LHCN-M2 (cell line): ENCODE measurements at places on chromosomes 11 and 22.

- no peak for DNase-seq
Measured at GRCh38 chr11:131965504-131965903, 595.1 kb downstream of the NTM start.

- DNase-seq = peak; percentile 97
Measured at GRCh38 chr22:29780748-29781676, 13.8 kb downstream of the UQCR10 start.

- no peak for DNase-seq
Measured at GRCh38 chr22:25482868-25483639, 81.4 kb upstream of the GRK3 start.

GRCh38 chr11:73194034-73194507 is 24.0 kb upstream of the P2RY2 start:
- DNase-seq = no peak

DNA sequence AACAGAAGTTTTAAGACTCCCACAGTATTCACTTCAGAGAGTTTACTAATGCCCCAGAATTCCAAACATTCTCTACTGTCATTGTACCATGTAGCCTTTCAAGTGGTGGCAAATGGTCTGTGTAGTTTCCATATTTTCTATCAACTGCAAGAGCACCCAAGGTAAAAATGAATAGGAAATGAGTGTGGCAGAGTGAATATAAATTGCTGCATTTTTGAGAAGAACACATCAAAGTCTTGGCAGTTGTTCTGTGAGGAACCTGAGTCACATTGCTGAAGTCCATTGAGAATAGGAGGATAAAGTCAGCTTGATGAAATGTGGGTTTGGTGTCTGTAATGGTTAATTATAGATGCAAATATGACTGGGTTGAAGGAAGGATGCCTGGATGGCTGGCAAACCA is 193.6 kb downstream of the AASDHPPT start:
- no peak for DNase-seq

DNA sequence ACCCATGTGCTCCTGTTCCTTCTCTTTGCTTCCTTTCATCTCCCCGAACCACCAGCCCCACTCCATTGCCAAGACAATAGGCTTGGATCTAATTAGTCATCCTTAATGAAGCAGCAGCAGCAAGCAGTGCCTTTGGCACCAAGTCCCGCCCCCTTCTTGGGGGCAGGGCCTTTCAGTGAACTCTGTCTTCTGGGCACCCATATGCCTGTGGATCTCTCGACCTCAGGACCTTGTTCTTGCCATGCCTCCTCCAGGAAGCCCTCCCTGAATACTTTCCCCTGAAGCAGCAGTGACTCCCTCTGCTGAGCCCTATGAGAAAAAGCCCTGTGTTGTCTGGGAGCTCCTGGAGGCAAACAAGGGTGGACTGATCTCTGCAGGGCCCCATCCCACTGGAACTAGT is 32.1 kb downstream of the ARHGEF17 start:
- DNase-seq = no peak

DNA sequence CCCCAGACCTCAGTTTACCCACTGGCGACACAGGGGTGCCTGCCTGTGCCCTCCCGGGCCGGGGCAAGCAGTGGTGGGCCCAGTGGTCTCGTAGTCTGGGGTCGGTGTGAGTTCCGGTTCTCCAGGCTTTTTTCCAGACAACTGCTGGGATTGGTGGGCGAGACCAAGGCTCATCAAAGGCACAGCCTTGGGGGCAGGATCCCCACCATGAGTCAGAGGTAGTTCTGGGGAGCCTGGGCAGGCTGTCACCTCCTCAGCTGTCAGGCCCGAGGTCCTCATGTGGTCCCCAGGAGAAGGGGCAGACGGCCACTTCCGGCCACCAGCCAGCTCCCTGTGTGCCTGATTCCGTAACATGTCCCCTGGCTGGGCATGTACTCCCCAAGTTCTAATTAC is 827 bp upstream of the MUC2 start:
- no peak for DNase-seq

DNA sequence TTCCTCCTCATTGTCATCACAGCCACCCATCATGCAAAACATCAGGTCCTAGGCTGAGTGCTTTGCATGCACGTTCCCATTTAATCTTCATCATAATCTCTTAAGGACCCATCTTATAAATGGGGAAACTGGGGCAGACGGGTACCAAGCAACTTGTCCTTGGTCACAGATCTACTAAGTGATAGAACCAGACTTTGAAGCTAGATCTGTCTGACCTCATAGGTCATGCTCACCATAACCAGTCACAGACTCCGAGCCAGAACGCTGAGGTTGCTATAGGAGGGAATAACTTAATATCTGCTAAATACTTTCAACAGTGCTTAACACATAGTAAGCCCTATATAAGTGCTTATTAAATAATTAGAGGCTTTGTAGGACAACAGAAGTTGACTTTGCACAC is 37.7 kb downstream of the POU2AF3 start:
- no peak for DNase-seq

DNA sequence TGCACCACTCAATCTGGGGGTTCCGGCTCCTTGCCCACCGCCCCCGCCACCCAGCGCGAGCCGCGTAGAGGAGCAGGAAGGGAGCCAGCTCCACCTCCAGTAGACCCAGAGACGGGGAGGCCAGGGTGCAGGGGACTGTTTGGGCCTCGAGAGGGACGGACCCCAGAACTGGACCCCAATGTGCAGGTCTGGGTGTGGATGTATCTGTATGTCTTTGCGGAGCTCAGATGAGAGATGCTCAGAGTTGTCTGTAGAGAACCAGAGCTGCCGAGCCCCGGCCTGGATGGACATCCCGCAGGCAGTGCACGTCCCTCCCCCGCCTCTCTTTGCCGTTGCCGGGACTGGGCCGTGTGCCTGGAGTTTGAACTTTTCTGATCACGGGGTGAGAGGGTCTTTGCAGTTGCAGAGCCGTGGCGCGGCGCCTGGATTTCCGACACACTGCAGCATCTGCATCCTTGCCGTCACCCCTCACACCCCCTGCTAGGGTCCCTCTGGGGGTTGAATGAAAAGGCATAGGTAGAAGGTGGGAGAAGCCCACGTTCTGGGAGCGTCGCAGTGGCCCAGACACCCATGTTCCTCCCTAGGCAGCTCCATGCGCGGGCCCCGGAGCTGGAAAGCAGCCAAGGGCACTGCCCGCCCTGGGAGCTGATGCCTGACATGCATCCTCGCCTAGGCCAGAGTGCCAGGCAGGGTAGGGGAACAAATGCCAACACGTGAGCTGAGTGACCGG is 105.2 kb downstream of the KCNQ1 start:
- DNase-seq = no peak

- peak; percentile 83 for DNase-seq
Measured at GRCh38 chr11:58905721-58906547, 33.4 kb upstream of the GLYATL1 start.

- DNase-seq = no peak
Measured at GRCh38 chr11:75068559-75068958, 28.1 kb downstream of the OR2AT4 start.

- DNase-seq = no peak
Measured at GRCh38 chr11:2342981-2343380, 34.1 kb upstream of the CD81 start.

DNA sequence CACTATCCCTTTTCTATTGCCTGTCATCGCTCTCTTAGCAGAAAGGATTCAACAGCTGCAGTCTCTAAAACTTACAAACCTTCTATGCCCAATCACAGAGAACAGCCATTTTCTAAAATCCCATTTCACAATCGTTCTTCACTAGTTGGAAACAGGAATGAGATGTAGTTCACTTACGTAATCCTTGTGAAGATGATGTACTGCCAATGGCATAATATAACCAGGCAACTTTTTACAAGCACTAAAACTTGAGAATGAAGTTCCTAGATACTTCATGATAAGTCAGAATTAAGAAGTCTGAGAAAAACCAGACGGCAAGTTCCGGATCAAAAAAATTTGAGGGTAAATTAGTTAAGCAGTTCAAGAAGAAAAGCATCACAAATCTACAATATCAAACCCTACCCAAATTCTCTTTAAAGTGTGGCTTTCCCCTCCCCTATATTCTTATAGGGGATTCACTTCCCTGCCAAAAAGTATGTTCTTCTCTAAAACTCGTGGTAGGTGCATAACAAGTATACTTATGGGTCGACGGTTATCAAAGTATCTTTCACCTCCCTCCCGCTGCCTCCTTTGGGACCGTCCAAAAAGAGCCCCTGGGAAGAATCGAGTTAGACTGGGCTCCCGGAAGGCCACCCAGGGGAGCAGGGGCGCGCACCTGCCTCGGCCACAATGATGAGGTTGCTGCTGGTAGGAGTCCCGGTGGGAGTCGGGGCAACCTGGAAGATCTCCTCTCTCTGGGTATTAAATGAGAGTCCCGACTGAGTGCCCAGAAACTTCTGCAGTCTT is 666 bp downstream of the MSANTD4 start:
- DNase-seq = peak; percentile 63

DNA sequence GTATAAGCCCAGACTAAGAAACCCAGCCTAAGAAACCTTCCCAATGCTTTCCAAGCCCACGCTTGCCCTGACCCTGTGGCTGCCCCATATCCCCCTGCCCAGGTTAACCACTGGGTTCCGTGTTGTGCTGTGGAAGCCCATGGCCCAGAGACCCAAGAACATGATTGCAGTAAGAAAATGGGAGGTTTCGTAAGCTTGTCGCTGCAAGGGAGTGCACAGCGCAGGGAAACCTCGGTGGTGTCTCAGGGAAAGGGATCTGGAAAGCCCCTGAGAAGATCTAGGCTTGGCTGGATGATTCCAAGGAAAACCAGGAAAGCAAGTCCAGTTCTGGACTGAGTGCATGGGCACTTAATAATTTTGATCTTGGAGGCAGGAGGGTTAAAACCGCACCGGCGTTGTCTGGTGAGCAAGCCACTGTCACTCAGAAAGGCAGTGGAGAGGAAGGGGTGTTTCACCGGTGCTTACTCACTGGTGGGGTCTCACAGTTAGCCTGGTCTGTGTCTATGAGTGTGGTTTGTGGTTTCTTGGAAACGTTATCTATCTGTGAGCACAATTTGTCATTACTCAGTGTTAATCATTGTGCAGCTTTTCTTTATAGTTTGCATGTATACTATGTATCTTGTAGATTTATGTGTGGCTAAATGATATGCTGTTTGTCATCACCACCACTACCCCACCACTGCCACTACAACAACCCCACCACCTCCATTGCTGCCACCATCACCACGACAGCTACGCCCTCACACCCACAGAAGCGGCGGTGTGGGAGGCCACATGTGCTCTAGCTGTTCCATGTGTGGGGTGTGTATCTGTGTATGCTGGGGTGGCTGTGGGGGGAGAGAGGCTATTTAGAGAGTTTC is 53.3 kb upstream of the PRDM11 start:
- peak; percentile 23 for DNase-seq

- DNase-seq = peak; percentile 29
Measured at GRCh38 chr11:46564459-46564858, 29.4 kb downstream of the AMBRA1 start.

DNA sequence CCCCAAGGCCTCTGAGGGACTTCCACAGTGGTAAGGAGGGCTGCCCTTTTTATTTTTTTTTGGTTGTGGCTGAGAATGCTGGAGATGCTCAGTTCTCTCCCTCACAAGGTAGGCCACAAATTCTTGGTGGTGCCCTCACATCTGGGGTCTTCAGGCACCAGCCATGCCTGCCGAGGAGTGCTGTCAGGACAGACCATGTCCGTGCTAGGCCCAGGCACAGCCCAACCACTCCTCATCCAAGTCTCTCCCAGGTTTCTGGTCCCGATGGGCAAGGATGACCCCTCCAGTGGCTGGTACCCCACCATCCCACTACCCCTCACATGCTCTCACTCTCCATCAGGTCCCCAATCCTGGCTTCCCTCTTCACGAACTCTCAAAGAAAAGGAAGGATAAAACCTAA is 4.2 kb downstream of the THY1 start:
- DNase-seq = no peak

GRCh38 chr11:27726981-27727380 is 26.7 kb upstream of the BDNF start:
- no peak for DNase-seq

GRCh38 chr11:30889143-30889794 is 303.1 kb upstream of the MPPED2 start:
- DNase-seq = peak; percentile 81

DNA sequence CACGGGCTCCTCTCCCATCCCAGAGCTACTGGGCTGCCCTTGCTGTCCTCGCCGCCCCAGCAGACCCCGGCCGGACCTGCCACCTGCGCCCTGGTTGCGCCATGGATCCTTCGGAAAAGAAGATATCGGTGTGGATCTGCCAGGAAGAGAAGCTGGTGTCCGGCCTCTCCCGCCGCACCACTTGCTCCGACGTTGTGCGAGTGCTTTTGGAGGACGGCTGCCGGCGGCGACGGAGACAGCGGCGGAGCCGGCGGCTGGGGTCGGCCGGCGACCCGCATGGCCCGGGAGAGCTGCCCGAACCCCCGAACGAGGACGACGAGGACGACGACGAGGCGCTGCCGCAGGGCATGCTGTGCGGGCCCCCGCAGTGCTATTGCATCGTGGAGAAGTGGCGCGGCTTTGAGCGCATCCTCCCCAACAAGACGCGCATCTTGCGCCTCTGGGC is 382 bp downstream of the RASSF10 start:
- DNase-seq = no peak

- DNase-seq = peak; percentile 70
Measured at GRCh38 chr11:63866211-63866610, 27.3 kb downstream of the MARK2 start.

- no peak for DNase-seq
Measured at GRCh38 chr11:2869561-2870427, 15.8 kb downstream of the CDKN1C start.

GRCh38 chr11:34750692-34751405 is 130.0 kb downstream of the EHF start:
- peak; percentile 29 for DNase-seq

GRCh38 chr11:117181586-117182550 is 3.3 kb downstream of the SIDT2 start:
- DNase-seq = no peak

- no peak for DNase-seq
Measured at GRCh38 chr11:134037046-134037908, 31.6 kb upstream of the JAM3 start.

DNA sequence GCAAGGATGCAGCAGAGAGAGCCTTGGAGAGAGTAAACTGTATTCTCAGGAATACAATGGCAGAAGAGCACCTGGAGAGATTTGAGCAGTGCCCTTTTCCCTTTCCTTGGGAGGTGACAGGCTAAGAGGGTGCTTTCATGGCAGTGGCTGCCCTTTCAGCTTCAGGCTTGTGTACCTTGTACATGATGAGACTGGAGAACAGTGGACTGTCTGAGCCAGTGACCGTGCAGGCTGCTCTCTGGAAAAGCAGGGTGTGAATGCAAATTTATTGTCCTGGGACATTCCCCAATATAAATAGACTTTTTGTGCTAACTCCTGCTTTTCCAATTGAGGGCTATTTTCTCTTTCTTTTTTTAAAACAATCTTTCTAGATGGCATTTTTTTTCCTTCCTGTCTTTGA is 99.3 kb downstream of the TRIM44 start:
- no peak for DNase-seq

DNA sequence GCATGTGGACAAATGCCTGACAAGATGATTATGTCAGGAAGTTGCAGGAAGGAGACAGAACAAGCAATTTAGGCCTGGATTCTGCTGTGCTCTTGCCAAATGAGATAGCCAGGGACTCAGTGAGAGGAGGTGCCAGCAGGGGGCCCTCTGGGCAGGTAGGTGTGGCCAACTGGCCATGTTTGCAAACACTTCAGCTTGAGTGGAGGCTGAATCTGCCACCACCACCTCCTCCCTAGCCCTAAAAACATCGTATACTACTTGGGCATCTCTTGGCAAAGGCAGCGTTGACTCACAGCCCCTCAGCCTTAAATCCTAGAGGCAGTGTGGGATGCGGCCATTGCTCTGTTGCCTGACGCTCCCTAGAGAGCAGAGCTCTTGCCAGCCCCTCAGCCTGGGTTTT is 95.1 kb upstream of the PLET1 start:
- DNase-seq = peak; percentile 47

- peak; percentile 35 for DNase-seq
Measured at GRCh38 chr11:69949327-69949726, 128.8 kb upstream of the ANO1 start.
